ENCODE measurements at places on chromosomes 7 and 10. TPM values are rescaled to one million over a fixed set of nuclear protein-coding genes. Genes with fewer than 3 reads are reported as not detected.

Gene FAM221A
- total RNA-seq = 2.0 TPM

Gene FIGNL1
- 11.1 TPM for total RNA-seq

Gene BMPER
- 2.7 TPM for total RNA-seq

Gene HYCC1
- 68.2 TPM for total RNA-seq

Gene GIMAP6
- total RNA-seq = 82.2 TPM

Gene CDHR3
- total RNA-seq = 2.0 TPM

Gene METTL27
- 0.41 TPM for total RNA-seq

Gene PSPH
- 35.1 TPM for total RNA-seq

Gene SERPINE1
- total RNA-seq = 5,219 TPM

Gene TRIM50
- total RNA-seq = not detected

Gene CYP2C9
- total RNA-seq = not detected

Gene GIMAP1
- 12.1 TPM for total RNA-seq
